ENCODE measurements at places on chromosomes 2 and 18.

- no peak for DNase-seq
Observed at GRCh38 chr2:55025082-55025481, 25.2 kb downstream of the RTN4 start.

- peak; percentile 45 for DNase-seq
Observed at GRCh38 chr2:102891296-102891695, 129.5 kb downstream of the TMEM182 start.

GRCh38 chr2:45394842-45395241, 216.2 kb downstream of the SRBD1 start:
- DNase-seq: no peak

GRCh38 chr2:207529330-207530159, at the start of gene CREB1:
Gene CREB1, plus strand, starts transcription at chr2:207529962. Its CDS starts 25,674 bp downstream, at chr2:207555636.
- peak; percentile 98 for DNase-seq

DNA sequence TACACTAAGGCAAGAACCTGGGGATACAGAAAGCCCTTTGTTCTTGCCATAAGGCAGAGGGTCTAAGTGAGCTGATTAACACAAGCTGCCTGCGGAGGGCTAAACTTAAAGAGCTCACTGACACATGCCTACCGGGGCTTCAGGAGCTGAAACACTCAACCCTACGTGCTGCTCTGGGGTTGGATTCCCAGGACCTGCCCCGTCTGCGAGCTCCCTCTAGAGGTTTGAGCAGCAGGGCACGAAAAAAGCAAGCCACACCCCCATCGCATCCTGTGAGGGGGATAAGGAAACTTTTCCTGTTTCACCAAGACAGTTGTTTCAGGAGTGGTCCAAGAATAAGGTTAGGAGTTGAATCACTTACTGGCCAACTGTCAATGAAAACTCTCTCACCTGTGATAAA, 562.1 kb downstream of the TMX3 start:
- DNase-seq: no peak

GRCh38 chr18:12630136-12630535, 27.8 kb downstream of the SPIRE1 start:
- DNase-seq: no peak

- DNase-seq: no peak
Observed at GRCh38 chr2:102034683-102035548, 43.2 kb downstream of the IL1R2 start.

DNA sequence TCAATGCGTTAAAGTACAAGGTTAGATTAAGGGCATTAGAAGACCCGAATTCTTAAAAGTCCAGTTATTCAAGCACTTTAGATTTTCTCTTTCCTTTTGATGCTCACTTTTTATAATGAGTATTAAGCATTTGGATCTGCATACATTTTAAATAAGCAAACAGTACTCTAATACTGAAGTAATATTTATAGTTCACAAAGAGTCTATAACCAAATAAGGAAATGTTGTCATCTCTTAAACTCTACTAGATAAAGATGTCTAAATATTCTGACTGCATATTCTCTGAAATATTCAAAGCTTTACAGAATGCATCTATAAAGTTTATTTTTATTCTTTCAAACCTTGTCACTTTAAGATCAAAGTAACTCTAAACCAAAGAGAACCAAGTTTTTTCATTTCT, 25.5 kb downstream of the PPP3R1 start:
- DNase-seq: no peak

DNA sequence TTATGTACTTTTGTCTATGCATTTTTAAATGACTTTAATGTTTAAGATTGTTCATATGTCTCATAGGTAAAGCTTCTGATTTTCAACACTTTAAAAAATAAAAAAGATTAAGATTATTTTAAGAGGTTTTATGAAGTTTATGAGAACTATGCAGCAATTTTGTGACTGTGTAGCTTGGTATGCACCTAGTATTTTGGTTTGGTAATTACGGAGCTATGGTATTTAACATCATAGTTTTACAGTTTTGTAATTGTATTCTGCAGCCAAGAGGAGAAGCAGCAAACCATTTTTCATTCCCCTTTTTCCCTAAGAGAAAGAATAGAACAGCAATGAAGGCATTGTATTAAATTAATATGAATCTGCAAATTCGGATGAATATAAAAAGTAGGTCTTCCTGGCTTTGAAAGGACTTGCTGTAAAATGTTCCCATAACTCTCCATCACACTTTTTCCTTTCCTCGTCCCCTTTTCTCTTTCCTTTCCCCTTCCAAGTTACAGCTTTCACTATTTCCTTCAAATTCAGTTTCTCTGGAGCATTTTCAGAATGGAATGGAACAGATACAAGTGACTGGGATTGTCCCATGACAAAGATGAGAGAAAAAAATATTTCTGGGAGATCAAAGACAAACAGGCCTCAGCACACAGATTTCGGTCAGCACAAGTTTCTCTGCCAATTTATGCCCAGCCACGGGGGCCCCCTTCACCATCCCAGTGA, 26.1 kb upstream of the PIEZO2 start:
- no peak for DNase-seq

GRCh38 chr2:188940171-188940570, 34.0 kb upstream of the COL3A1 start:
- no peak for DNase-seq

DNA sequence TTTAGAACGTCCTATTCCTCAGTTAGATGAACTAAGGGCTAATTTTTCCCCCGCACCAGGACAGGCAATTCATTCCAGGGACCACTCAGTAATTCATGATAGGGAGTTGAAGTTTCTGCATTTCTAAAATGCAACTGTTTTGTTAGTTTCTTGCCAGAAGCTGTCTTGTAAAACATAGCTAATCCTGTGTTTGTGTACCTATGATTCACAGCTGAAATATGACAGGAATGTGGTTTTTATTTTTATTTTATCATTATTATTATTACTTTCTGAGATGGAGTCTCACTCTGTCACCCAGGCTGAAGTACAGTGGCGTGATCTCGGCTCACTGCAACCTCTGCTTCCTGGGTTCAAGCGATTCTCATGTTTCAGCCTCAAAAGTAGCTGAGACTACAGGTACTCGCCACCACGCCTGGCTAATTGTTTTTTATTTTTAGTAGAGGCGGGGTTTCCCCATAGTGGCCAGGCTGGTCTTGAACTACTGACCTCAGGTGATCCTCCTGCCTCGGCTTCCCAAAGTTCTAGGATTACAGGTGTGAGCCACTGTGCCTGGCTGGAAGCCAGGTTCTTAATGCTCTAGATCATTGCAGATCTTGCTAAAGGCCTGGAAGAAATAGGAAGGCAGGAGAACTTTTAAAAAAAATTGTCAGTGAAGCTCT, 154.8 kb upstream of the FHL2 start:
- DNase-seq: no peak

- no peak for DNase-seq
Observed at GRCh38 chr2:23293063-23293462, 91.9 kb upstream of the KLHL29 start.

GRCh38 chr2:189412330-189412953, 28.8 kb upstream of the WDR75 start:
- peak; percentile 18 for DNase-seq

DNA sequence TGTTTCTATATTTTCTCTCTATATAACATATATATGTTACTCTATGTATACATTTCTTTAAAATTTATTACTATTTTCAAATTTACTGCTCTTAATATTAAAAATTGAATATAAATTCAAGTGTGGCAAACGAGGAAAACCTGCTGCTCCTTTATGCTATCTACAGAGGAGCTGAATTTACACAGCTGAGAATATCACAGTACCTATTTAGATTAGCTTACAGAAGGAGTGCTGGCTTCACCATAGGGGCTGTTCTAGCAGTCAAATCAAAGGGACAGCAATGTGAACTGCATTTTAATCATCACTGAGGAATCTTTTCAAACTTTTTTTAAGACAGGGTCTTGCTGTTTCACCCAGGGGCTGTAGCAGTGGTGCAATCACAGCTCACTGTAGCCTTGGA, 213.8 kb downstream of the SRBD1 start:
- no peak for DNase-seq

DNA sequence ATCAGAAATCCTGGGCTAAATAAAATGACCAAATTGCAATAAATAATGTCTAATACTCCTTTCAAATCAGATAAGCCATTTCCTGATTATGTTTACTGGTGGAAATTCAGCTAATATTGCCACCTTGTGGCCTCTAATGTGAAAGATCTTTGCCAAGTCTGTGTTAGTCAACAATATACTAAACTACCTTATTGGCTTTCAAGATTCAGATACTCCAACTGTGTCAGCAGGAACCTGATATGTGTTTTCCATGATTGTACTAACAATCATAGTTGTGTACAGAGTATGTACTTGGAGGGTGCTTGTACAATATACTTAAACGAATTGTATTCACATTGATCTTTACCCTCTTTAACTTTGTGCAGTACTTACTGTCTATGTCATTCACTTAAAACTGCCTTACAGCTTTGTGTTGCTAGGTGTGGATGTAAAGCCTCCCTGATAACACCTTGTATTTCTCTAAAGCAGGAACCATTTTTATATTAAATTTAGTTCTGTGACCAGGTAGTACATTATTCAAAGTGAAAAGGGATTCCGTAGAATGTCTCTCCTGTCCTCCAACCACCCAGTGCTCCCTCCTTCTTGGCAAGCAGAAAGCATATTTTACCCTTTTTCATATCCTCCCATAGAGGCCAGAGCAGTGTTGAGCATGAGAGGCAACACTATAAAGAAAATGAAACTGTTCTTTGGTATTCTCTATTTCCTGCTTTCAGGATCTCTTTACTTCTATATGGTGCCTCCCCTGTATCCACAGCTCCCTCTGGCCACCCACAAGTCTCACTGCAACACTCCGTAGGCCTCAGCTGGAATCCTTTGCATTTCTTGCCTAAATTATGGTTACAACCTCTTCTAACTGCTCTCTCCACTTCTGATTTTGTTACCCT, 75.2 kb upstream of the C2orf15 start:
- peak; percentile 11 for DNase-seq

GRCh38 chr2:171568089-171568488, 45.8 kb downstream of the CYBRD1 start:
- no peak for DNase-seq

GRCh38 chr2:170365003-170365402, 187.1 kb downstream of the MYO3B start:
- no peak for DNase-seq

DNA sequence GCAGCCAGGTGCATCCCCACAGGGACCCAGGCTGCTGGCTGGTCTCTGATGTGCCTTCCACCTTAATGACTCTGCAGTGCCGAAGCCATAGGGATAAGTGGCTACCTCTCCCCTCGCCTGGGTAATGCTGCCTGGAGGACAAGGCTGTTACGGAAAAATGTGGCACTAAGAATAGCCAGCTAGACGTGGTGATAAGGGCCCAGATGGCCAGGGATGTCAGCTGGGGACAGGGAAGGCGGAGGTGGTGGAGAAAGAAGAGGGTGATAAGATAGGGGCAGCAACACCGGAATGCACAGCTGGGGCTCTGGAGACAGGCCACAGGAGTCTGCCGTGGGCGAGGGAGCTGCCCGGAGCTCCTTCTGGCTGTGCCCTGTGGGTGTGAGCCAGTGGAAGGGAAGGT, 170.6 kb downstream of the FHOD3 start:
- no peak for DNase-seq

DNA sequence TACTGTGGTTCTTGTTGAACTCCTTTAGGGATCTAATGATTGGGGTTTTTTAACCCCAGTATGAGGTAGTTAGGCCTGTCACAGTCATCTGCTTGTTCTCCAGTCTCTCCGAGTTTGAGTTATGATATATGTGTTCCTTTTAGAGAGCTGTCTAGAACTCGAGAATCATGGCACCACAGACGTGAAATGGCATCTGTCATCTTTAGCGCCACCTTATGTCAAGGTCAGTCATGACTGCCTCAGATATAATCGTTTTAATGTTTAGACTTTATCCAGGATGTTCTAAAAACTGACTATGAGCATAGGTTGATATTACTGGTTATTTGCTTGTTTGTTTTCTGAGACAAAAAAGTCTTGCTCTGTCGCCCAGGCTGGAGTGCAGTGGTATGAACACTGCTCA, 112.2 kb downstream of the CEP192 start:
- no peak for DNase-seq

DNA sequence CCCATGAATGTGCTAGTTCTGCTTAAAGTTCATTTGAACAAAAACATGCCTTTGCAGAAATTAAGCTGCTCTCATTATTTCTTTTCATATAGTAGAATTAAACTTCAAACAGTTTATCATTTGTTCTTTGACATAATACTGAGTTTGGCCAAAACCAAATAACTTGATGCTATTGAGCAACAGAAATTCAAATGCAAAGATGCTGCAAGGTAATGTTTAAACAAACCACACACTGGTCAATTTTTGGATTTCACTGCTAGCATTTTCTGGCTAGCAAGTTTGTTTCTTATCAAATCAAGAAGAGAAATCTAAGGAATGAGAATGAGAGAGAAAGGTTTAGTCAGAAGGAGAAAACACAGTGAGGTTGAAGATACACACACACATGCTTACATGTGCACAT, 80.0 kb downstream of the LYPD1 start:
- DNase-seq: no peak

DNA sequence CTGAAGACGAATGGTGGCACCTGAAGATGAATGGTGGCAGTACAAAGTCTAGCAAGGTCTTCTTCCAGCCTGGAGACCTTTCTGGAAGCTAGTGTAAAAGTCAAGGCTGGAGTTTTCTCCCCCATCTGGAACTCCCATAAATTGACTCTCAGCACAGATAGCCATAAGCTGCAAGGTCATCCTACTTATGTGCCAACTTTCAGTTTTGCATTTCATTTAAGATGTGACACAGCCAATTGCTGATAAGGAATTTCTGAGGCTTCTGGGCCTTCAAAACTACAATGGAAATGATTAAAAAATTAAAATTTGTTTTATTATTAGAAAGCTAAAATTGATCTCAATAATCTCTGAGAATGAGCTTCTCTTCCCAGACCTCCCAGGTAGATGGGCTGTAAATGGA, 10.2 kb downstream of the XDH start:
- no peak for DNase-seq

- no peak for DNase-seq
Observed at GRCh38 chr18:48640566-48641270, 101.9 kb downstream of the CTIF start.

DNA sequence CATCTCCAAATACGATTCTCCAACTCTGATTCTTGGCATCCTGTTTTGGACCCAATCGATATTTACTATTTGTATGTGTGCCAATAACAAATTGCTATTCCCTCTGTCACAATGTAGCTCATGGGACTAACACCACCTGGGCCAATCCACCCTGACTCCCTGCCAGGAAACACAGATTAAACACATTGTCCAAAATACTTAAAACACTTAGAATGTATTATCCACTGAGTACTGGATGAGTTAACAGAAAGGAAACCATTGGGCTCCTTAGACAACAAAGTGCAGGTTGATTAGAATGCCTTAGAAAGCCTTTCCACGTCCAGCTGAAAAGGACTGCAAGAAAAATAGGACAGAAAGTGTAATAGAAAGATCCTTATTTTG, 79.4 kb upstream of the ARHGAP28 start:
- no peak for DNase-seq

- no peak for DNase-seq
Observed at GRCh38 chr2:151575338-151575737, 158.9 kb downstream of the NEB start.

All from HL-60 (cell line).